ENCODE measurements at places on chromosomes 4 and X.

DNA sequence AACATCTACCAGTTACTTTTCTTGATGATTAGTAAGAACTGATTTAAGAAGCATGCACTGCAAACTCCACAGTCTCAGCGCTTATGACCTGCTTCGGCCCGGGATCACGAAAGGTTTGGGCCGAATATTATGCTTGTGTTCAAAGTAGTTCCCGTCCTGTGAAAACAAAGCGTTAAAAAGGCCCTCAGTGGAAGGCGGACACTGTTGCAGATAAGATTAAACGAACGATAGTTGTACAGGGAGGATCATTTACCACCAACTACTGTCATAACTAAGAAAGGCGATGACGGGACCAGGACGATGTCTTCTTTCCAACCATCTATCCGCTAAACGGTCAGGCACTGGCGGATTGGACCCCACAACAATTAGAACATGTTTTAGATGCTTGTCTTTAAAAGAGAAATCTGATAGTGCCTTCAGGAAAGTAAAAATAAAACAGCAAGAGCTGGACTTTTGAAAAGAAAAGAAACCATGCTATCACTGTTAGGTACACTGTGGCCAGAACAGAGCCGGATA, 21.1 kb downstream of the PDLIM3 start:
- no peak for DNase-seq

GRCh38 chr4:3403348-3403906, 38.3 kb upstream of the HGFAC start:
- no peak for DNase-seq

DNA sequence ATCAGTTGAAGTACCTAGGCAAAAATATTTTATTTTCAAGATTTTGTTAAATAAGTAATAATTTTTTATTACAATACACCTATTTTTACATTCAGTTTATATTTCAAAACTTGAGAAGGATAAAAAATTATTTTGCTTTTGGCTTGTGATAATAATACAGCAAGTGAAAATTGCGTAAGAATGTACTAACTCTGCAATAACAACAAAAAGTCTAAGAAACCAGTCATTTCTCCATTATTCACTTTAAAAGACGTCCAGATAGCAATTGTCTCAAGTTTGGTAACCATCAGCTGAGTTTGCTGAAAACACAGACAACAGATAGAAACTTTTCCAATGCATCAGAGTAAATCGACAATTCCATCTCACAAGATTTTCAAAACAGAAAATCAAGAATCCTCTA, 12.1 kb downstream of the CXCL8 start:
- no peak for DNase-seq

- no peak for DNase-seq
These were observed 147.9 kb downstream of the CHIC2 start for GRCh38 chr4:53916431-53916889.

DNA sequence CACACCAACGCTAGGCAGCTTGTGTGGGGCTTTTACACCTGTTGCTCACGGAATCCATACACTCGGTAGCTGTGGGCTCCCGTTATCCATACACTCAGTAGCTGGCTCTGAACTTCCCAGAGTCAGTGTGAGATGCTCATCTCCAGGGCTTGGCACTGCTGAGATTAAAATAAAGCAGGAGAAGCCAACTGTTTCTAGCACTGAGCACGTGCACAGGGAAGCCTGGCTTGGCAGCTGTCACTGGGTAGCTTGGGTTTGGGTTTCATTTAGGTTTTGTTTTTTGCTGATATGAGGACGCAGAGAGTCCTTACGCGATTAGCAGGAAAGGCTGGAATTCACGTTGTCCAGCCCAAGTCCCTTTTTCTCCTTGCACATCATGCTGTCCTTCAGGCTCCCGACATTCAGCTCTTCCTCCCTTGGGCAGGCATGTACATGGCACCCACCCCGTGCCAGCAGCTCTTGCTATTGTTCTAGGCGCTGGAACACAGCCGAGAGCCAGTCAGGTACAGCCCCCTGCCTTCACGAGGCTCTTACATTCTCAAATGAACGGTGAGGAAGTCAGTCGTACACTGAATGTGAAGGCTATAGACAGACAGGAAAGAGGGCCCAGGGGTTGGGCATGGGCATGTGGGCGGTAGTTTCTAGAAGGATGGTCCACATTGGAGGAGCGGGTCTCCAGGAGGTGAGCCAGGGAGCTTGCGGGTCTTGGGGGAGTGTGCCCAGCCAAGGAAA, 25.9 kb downstream of the NSG1 start:
- no peak for DNase-seq

DNA sequence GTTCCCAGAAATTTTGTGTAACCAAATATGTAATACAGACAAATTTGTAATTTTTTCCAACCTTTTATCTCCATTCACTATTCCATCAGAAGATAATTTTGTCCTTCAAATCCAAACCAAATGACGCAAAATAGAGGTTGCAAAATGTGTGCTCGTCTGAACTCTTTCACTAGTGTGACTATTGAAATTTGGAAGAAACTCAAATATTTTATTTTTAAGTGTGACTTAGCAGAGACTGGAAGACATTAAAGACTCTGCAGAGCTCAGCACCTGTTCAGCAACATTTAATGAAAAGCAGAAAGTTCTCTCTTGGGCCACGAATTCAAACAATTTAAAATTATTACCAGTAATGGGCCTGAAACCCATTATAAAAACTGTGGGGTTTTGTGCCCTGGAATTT, 30.0 kb upstream of the APELA start:
- no peak for DNase-seq

- no peak for DNase-seq
These were observed 235.4 kb downstream of the OR13H1 start for GRCh38 chrX:131779306-131779705.

GRCh38 chr4:38667085-38667893, 3.3 kb downstream of the KLF3 start:
- DNase-seq = no peak

All from stimulated activated CD8-positive, alpha-beta memory T cell treated with anti-CD3 and anti-CD28 coated beads, Interleukin-4, amount 100 ng/mL, for 1 hour (primary cell).